ENCODE measurements at places on chromosomes 4 and X. TPM values are rescaled to one million over a fixed set of nuclear protein-coding genes. Genes with fewer than 3 reads are reported as not detected.

GRCh38 chr4:185811509-185812364, at the start of gene SORBS2:
SORBS2 (minus strand) TSS chr4:185812194; CDS start chr4:185690571, 121,623 bp downstream.
- no peak within 1 kb of the TSS for H3K4me3 ChIP-seq
- no peaks in the 10 kb centered on the region for H3K36me3 ChIP-seq
- no peak within 1 kb of the TSS for H3K27ac ChIP-seq
- DNase-seq = peak; percentile 6
- peaks cover 18% of the 10 kb centered on the region for H3K27me3 ChIP-seq
- no peaks in the 10 kb centered on the region for H3K4me1 ChIP-seq

Gene SERPINA7
- not detected for total RNA-seq

- H3K36me3 ChIP-seq = no peaks in the 10 kb centered on the region
- no peaks in the 10 kb centered on the region for H3K4me1 ChIP-seq
- no peak overlapping the region for H3K27ac ChIP-seq
- H3K4me3 ChIP-seq = no peak overlapping the region
- H3K27me3 ChIP-seq = no peaks in the 10 kb centered on the region
Measured at GRCh38 chr4:185599553-185600243, 64.4 kb upstream of the PDLIM3 start.

Gene NUDT6
- total RNA-seq = 4.9 TPM

DNA sequence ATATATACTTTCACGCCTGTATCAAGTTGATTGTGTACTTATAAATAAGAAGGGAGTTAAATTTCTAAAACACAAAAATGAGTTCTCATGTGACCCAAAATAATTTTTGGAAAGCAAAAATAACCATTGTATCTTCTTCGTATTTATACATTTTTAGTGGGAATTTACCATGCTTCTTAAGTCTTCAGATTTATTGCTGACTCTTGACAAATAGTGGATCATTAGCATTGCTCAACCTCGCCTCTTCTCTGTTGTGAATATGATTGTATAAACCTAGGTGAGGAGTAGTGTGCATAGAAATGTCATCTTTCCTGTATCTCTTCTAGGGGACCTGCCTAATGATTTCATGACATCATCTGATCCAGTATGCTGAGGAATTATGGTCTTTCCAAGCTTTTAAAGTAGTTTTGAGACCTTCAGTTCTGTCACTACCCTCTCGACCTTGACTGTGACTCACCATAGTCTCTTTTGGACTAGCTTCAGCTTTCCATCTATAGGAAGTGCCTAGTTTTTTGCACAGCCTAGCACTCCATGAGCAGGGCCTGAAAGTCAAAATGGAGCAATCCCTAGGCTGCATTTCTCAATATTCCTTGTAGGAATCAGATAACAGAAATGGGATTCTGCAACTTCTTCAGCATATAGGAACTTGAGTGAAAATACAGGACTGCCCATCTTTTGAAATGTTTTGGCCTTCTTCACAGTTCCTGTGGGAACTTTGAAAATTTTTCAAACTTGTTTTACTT, 157.6 kb downstream of the ARX start:
- no peak overlapping the region for H3K4me3 ChIP-seq
- H3K4me1 ChIP-seq = no peaks in the 10 kb centered on the region
- DNase-seq = peak; percentile 1
- H3K27me3 ChIP-seq = no peaks in the 10 kb centered on the region
- H3K36me3 ChIP-seq = no peaks in the 10 kb centered on the region

Gene OTC
- total RNA-seq = not detected

Gene USP17L12
- not detected for total RNA-seq
